ENCODE measurements at places on chromosomes 1 and 21.

- no peak for DNase-seq
These were observed 31.3 kb downstream of the CA6 start for GRCh38 chr1:8976896-8977450.

GRCh38 chr1:153769221-153769620 is 6.0 kb upstream of the SLC27A3 start:
- DNase-seq = no peak

GRCh38 chr1:23581219-23581618 is 21.9 kb upstream of the ID3 start:
- no peak for DNase-seq

DNA sequence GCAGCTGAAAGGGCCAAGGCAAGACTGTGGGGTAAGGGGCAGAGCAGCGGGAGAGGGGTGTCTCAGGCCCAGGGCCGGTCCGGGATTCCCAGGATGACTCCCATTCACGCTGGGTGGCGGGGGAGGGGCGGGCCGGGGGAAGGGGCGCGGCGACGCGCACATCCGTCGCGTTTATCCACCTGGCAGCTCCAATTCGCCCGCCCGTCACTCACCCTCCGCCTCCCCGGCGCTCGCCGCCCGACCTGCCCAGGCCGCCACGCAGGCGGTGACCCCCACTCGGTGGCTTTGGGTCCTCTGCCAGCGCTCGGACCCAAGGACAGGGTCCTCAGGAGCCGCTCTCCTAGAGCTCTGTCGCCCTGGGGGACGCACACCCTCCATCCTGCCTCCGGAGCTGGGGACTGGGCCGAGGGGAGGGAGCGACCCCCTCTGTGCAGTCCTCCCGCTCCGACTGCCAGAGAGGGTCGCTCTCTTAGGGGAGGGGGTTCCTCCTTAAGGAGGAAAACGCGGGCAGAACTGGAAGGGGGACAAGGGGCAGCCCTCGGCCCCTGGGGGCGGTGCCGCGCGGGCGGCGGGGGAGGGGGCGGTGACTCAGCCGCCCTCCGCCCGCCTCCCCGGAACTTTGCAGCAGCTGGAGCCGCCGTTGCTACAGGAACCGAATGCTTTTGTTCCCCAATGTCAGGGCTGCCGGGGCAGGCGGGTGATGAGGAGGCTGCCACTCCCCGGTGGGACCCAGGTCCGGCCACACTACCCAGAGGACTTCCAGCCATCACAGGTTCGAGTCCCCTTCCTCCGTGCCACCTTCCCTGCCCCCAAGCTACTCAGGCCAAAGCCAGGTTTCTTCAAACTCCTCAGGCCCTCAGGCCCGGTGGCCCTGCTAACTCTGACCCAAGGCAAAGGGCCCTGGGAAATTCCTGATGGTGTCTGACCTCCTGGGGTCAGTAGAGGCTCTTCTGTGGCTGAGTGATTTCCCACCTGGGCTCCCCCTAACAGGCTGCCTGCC is 3.4 kb downstream of the ADGRB2 start:
- DNase-seq = peak; percentile 58

- DNase-seq = peak; percentile 84
These were observed 2.8 kb upstream of the C1orf162 start for GRCh38 chr1:111471012-111471411.

DNA sequence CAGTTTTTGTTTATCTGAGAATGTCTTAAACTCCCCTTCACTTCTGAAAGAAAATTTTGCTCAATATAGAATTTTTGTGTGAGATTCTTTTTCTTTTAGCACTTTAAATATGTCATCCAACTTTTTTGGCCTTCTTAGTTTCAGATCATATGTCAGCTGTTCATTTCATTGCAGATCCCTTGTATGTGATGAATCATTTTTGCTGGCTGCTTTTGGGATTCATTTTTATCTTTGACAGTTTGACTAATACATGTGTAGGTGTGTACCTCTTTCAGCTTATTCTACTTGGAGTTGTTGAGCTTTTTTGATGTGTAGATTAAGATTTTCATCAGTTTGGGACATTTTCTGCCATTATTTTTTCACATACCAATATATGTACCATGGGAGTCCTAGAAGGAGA is 156.8 kb downstream of the FASLG start:
- no peak for DNase-seq
